ENCODE measurements at places on chromosomes 12 and 14. TPM values are rescaled to one million over a fixed set of nuclear protein-coding genes. Genes with fewer than 3 reads are reported as not detected.

DNA sequence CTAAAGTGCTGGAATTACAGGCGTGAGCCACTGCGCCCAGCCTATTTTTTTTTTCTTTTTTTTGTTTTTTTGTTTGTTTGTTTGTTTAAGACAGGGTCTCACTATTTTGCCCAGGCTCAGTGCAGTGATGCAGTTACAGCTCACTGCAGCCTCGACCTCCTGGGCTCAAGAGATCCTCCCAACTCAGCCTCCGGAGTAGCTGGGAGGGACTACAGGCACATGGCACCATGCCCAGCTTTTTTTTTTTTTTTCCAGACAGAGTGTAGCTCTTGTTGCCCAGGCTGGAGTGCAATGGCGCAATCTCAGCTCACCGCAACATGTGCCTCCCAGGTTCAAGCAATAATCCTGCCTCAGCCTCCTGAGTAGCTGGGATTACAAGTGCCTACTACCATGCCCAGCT, 5.8 kb upstream of the ITFG2 start:
- no peak for DNase-seq

DNA sequence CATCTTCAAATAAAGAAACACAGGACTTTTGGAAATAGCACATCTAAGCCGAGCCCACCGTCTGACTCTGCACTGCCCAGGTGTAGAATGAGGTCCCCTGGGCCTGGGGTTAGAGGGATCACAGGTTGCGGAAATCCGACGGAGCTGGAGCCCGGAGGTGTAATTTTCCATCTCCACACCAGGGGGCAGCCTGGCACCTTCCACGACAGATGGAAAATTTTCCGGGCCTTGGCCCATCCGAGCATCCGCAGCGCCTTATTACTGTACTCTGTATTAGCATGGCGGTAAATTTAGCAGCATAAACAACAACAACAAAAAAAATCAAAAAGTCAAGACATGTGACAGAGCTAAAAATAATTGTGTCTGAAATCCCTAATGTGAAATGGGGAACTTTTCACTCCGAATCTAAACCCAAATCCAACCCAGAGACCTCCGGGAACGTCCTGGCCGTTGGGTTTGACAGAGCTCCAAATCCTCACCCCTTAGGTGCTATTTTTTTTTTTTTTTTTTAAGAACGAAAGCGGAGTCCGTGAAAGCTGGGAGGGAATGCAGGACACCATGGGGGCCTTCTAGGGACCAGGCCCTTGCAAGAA, 93.9 kb downstream of the KSR2 start:
- peak; percentile 13 for DNase-seq

DNA sequence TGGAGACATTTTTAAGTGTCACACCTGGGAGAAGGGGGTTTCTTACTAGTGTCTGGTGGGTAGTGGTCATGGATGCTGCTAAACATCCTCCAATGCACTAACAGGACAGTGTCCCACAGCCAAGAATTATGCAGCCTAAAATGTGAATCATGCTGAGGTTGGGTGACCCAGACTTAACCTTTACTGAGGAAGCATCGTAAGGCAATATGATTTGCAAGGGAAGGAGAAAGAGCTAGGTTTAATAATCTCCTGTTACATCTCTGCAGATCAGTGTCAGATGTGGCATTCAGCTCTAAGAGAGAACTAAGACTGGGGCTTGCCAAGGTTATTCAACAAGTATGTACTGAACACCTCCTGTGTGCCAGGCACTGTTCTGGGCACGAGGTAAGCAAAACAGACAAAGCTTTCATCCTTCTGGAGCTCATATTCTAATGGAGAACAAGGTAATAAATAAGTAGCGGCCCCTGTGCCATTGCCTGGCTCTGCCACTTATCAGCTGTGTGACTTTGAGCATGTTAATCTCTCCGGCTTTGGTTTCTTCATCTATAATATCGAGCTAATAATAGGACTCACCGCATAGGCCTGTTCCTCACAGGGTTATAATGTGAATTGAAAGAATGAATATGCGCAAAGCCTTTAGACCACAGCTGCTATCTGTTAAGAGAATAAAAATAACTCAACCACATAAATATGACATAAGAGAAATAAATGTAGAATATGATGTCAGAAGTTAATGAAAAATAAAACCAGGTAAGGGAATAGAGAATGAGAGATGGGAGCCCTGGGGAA, 13.5 kb upstream of the GOLGA5 start:
- no peak for DNase-seq

The SGPP1 gene
- 10.0 TPM for polyA plus RNA-seq

The ASPG gene
- not detected for polyA plus RNA-seq

- no peak for DNase-seq
These were observed 110.0 kb downstream of the ARF6 start for GRCh38 chr14:50002926-50003212.

The PTCSC3 gene
- polyA plus RNA-seq = not detected

The OR6C2 gene
- not detected for polyA plus RNA-seq

The DHRS2 gene
- 0.15 TPM for polyA plus RNA-seq

The GNB3 gene
- 3.6 TPM for polyA plus RNA-seq

The LMO3 gene
- polyA plus RNA-seq = 2.0 TPM

DNA sequence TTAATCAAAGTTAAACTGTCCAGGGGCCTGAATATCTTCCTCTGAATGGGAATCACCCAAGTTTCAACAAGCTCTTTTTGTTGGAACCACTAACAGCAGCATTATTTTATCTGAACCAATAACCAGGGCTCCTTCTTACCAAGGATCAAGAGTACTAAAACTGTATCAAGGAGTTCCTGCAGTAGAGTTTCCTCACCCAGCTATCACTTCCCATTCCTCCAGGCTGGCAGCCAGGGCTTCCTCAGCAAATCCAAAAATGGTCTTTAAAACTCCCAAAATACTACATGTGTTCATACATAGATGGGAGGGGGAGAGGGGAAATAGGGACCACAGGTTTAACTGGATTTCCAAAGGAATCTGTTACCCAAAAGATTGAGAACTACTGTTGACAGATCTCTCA, 10.5 kb downstream of the FMNL3 start:
- no peak for DNase-seq

DNA sequence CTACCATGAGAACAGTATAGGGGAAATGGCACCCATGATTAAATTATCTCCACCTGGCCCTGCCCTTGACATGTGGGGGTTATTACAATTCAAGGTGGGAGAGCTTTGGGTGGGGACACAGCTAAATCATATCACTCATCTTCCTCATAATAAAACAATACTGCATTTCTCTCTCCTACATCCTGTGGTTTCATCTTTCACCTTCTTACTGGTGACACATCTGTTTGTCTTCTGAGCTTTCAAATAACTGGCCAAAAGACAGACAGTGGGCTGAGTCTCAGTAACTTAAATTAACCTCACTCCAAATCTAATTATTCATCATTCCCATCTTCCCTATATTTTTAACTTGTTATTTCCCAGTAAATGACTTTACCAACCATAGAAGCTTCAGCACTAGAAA, 729.7 kb upstream of the USP15 start:
- no peak for DNase-seq

- no peak for DNase-seq
These were observed 9.5 kb downstream of the PPP1CC start for GRCh38 chr12:110733089-110733715.

GRCh38 chr14:103749860-103750259, 34.2 kb downstream of the ZFYVE21 start:
- DNase-seq = no peak

GRCh38 chr14:92258934-92259333, 64.0 kb upstream of the SLC24A4 start:
- no peak for DNase-seq

DNA sequence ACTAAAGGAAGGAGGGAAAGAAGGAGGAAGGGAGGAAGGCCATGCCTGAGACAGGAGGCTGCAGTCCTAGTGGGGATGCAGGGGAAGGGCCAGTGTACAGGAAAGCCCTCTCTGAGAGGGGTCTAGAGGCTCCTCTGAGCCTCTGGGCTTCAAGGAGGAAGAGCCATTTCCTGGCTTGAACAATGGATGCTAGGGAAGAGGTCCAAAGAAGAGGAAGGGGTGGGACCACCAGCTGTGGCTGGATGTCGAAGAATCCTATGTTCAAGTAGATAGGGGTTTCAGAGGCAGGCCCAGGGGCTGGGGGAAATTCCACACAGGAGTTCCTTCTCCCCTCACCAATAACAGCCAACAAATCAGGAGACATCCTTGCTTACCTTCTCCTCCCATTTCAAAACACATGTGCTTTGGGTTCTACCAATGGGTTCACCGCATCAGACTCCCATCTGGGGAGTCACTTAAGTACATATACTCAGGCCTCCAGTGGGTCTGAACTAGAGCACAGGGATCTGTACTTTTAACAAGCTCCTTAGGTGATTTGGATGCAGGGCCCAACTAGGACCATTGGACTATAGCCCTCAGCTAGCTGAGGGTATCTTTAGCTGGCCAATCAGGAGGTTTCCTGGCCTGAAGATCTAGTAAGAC, 32.4 kb downstream of the PRPF40B start:
- DNase-seq = no peak

DNA sequence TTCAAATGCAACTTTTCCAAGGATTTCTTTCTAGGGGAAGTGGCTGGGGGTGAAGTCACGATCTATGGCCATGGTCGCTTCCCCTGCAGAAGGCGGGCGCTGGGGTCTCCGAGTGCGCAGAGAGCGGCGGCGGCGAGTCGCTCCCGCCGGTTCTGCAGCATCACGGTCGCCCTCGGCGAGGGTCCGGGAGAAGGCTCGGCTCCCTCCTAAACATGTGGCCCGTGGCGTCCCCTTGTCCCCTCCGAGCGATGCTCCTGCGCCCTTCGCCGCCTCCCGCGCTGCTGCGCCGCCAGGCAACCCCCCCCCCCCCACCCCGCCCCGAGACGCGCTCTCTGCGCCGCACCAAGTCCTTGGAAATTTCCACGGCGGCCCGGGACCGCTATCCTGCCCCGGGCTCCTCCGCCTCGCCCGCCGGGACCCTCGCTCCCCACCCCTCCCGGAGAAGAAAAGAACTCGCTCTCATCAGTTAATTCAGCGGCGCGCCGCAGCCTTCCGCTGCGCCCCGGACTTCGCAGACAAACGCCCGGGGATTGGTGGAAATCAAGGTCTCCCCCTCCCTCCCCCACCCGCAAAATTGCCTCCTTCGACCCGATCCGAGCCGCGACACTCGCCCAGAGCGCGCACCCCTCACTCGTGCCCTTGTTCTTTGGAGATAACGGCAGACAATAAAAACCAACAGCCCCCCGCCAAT, at the start of gene ST8SIA1:
Gene ST8SIA1, minus strand, starts transcription at position 298 of the 691 bp plus-strand sequence. CDS start 475 bp downstream, outside the sequence.
- no peak for DNase-seq

DNA sequence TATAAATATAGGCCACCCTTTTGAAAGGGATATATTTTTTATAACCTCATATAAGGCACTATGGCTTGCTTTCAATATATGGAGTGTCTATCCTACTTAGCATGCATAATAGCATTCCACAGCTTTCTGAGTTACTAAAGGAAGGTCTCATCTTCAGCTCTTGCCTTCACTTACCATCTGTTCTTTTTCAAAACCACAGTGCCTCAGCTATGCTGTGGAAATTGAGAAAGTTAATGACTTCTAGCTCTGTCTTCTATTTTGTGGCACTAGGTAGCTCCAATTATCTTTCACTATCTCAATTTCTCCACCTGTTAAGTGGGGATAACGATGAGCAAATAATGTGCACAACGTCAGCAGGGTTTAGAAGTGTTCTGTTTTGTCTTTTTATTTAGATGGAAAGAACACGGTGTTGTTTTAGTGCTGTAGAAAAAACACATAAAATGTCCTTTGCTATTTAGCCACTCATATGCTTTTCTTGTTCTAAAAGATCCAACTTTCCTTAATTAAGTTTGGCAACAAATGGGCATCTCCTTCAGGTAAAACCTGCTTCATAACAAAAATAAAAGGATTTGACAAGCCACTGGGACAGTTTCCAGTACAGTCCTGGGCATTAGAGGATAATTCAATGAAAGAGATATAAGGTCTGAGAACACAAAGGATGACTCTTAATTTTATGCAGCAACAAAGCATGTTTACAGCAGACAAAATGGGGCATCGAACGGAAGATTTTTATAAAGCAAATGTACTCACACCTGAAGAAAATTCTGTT, 462.0 kb upstream of the SYT1 start:
- no peak for DNase-seq

DNA sequence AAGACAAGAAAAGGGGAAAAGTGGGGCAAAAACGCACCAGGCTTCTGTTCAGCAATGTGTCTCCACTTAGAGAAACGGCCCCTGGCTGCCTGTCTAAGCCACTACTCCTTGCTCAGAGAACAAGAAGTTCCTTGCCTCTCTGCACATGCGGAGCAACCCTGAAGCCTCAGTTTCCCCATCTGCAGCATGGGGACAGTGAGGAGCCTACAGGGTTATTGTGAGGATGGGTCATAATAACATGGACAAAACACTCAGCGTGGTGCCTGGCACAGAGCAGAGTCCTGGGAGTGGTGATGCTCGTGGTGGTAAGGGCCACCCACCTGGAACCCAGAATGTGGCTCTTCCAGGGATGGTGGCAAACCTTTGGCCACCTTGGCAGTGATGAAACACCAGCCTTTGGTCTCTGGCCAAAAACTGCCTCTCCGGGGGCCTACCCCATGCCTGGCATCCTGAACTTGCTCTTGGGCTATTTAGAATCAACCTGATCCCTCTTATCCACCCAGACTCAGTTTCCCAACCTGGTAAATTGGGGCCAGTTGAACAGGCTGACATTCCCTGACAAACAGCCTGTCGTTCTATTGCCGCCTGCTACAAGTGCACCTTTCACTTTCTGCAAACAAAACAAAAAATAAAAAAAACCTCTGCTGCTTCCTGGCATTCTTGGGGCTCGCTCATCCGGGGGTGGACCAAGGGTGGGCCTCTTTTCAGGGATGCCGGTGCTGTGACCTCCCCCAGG, 56.5 kb upstream of the DLK1 start:
- no peak for DNase-seq

The RNASE7 gene
- polyA plus RNA-seq = not detected

GRCh38 chr12:45357539-45358417, 141.9 kb downstream of the ANO6 start:
- no peak for DNase-seq

DNA sequence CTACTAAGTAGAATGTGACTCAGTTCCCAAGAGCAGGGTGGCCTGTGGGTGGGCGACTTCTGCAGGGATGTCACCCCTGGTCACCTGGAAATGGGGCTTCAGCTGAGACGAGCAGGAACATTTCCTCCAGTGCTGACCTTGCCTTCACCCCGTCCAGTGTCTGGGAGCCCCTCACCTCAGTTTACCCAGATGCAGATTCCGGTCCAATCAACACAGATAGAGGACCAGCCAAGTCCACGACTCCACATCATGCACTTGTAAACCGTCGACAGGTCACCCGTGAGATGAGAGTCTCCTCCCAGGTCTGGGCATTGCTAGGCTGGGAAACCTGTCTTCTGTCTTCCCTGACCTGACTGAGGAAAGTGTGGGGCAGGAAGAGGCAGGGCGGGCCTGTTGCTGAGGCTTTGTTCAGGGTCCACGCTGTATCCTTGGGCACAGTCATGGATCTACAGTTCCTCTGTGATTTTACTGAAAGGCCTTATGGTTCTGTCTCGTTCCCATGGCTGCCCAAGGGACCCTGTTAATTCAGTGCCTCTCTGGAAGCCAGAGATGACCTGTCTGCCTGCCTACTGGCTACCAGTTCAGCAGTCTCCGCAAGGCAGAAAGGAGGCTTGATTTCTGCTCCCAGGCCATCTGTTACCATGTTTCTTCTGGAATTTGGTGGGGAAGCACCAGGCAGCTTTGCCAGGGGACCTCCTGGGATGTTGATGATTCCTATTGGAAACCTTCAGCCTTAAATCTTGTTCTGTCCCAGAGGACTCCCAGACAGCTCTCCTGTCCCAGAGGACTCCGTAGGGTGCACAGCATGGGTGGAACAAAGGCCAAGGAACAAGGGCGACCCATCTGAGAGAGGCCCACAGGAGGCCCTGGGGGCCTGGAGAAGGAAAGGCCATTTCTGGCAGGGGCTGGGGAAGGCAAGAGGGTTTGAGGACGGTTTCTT, 288.5 kb upstream of the RTL1 start:
- no peak for DNase-seq

- DNase-seq = no peak
These were observed 101.8 kb downstream of the CAND1 start for GRCh38 chr12:67370979-67371378.
